ENCODE measurements at places on chromosomes 3 and 15. TPM values are rescaled to one million over a fixed set of nuclear protein-coding genes. Genes with fewer than 3 reads are reported as not detected.

GRCh38 chr3:141126661-141127343 lies 75.7 kb downstream of the SPSB4 start:
- H3K4me3 ChIP-seq: no peak overlapping the region
- no peak for DNase-seq
- no peaks in the 10 kb centered on the region for H3K36me3 ChIP-seq
- peaks cover 24% of the 10 kb centered on the region for H3K27me3 ChIP-seq

- no peak for DNase-seq
- H3K36me3 ChIP-seq: no peaks in the 10 kb centered on the region
- H3K4me3 ChIP-seq: no peak overlapping the region
- no peak overlapping the region for H3K27ac ChIP-seq
- H3K27me3 ChIP-seq: no peaks in the 10 kb centered on the region
- no peaks in the 10 kb centered on the region for H3K4me1 ChIP-seq
Measured at GRCh38 chr3:189869165-189869564, 238.0 kb downstream of the TP63 start.

- no peak overlapping the region for H3K27ac ChIP-seq
- no peak overlapping the region for H3K4me3 ChIP-seq
- no peaks in the 10 kb centered on the region for H3K4me1 ChIP-seq
Measured at GRCh38 chr3:54988302-54988837, 60.5 kb upstream of the LRTM1 start.

DNA sequence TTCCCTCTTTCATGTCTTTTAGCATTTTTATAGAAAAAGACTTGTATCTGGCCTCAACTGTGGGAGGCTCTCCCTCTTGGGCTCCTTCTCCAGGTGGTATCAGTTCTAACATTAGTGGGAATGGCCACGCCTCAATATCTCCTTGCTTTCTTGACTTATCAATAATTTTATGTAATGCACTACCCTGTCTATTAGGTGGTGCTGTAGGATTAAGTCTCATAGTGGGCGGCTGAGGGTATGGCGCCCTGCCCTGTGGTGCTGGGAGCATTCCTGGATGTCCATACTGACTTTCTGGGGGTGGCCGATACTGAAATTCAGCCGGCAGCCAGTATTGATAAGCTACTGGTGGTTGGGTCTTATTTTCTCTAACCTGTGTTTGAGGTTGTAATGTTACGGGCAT lies 8.7 kb upstream of the RPUSD3 start:
- peaks cover 11% of the 10 kb centered on the region for H3K4me1 ChIP-seq
- DNase-seq: no peak
- H3K4me3 ChIP-seq: no peak overlapping the region

DNA sequence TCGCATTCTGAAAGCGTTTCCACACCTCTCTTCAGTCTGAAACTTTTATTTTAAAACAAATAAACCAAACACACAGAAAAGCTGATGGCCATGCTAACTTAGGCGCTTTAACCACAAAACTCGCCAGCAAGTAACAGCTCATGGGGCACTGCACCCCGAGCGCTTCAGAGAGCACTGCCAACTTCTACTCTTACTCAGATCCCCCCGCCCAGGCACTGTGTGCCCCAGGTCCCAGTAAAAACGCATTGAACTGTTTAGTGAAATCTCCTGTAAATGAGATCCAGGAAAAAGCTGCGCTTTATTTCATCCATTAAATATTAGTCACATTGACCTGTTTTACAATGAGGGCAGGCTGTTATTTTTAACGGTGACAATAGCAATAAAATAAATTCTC lies 99.7 kb downstream of the LRIG1 start:
- H3K4me1 ChIP-seq: peaks cover 7% of the 10 kb centered on the region
- no peaks in the 10 kb centered on the region for H3K36me3 ChIP-seq
- no peaks in the 10 kb centered on the region for H3K27me3 ChIP-seq
- no peak for DNase-seq

DNA sequence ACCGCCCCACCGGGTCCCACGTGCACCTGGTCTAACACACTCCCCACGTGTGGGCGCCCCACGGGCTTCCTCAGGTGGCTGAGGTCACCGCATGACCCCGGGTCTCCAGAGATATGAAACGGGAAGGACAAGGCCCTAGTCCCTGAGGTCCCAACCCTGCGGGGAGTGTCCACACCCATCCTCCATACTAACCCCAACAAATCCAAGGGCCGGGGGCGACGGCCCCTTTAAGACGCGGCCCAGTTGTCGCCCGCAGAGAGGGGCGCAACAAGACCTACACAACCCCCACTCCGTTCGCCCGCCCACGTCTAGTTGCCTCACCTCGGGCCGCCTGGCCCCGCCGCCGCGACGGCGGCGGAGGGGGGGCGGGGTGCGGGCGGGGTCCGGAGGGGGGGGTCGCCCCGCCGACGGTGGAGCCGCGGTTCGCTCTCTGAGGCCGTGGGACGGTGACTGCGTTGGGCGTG lies 396 bp downstream of the INO80 start:
- no peaks in the 10 kb centered on the region for H3K27me3 ChIP-seq
- peaks cover 11% of the 10 kb centered on the region for H3K36me3 ChIP-seq
- peak overlapping the region; percentile 100 for H3K4me3 ChIP-seq
- peak; percentile 79 for DNase-seq
- H3K4me1 ChIP-seq: peaks cover 18% of the 10 kb centered on the region

GRCh38 chr3:108494906-108495531 lies 15.4 kb downstream of the MYH15 start:
- H3K27ac ChIP-seq: no peak overlapping the region
- no peaks in the 10 kb centered on the region for H3K36me3 ChIP-seq
- no peak for DNase-seq
- no peak overlapping the region for H3K4me3 ChIP-seq
- H3K4me1 ChIP-seq: no peaks in the 10 kb centered on the region

- H3K27ac ChIP-seq: no peak overlapping the region
- peaks cover 4% of the 10 kb centered on the region for H3K27me3 ChIP-seq
- peaks cover 7% of the 10 kb centered on the region for H3K36me3 ChIP-seq
- no peaks in the 10 kb centered on the region for H3K4me1 ChIP-seq
- no peak for DNase-seq
Measured at GRCh38 chr3:24060055-24060454, 115.0 kb downstream of the NR1D2 start.

- H3K4me3 ChIP-seq: no peak overlapping the region
- peaks cover 6% of the 10 kb centered on the region for H3K4me1 ChIP-seq
- peak; percentile 80 for DNase-seq
Measured at GRCh38 chr3:33717616-33717865, 513 bp downstream of the CLASP2 start.

DNA sequence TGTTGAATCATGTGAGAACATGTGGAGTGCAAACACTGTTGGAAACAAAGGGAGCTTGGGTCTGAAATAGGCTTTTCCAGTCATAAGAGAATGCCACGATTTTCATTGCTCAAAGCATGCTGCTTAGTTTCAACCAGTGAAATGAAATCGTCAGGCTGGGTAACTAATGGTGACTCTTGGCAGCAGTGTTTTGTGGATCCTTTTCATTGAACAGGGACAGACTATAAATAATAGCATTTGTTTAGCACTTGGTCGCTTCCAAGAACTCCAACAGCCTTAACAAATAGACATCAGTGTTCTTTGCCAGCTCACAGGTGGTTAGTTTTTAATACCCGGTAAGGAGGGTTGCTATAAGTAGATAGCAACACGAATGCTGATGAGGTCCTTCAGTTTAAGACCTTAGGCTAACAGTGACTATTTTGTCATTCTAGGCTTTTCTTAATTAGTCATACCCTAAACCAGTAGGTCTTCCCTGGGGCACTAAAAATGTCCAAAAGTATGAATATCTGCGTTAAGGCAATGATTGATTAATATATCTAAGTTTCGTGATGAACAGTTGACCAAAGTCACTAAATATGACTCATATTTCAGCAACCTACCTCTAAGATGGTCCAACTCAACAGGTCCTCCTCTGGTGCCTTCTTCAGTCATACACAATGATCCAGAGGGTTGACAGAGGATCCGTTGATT lies 15.8 kb downstream of the TP63 start:
- H3K27ac ChIP-seq: no peak overlapping the region
- peaks cover 6% of the 10 kb centered on the region for H3K36me3 ChIP-seq
- no peaks in the 10 kb centered on the region for H3K4me1 ChIP-seq
- H3K4me3 ChIP-seq: no peak overlapping the region
- H3K27me3 ChIP-seq: peaks cover 2% of the 10 kb centered on the region

- no peak for DNase-seq
- peaks cover 5% of the 10 kb centered on the region for H3K27me3 ChIP-seq
- peaks cover 5% of the 10 kb centered on the region for H3K36me3 ChIP-seq
- H3K27ac ChIP-seq: no peak overlapping the region
- no peaks in the 10 kb centered on the region for H3K4me1 ChIP-seq
- no peak overlapping the region for H3K4me3 ChIP-seq
Measured at GRCh38 chr3:8793242-8793641, 23.8 kb upstream of the OXTR start.

DNA sequence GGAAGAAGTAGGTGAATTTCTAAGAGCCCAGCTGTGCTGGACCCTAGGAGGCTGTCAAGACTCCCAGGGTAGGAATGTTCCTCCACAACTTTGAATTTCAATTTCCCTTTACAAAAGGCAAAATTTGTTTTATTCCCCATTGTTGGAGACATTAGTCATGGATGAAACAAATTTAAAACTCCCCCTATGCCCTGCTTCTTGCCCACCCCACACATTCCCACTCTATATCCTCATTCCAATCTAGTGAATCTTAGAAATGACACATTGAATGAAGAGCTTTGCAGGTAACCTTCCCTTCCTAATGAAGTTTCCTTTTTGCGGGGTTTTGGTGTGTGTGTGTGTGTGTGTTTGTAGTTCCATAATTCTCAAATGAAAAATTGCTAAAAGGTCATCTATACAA lies 72.6 kb downstream of the CCNL1 start:
- peak; percentile 1 for DNase-seq
- peaks cover 40% of the 10 kb centered on the region for H3K4me1 ChIP-seq
- H3K27me3 ChIP-seq: peaks cover 6% of the 10 kb centered on the region
- H3K4me3 ChIP-seq: peak overlapping the region; percentile 85
- no peak overlapping the region for H3K27ac ChIP-seq
- H3K36me3 ChIP-seq: no peaks in the 10 kb centered on the region

DNA sequence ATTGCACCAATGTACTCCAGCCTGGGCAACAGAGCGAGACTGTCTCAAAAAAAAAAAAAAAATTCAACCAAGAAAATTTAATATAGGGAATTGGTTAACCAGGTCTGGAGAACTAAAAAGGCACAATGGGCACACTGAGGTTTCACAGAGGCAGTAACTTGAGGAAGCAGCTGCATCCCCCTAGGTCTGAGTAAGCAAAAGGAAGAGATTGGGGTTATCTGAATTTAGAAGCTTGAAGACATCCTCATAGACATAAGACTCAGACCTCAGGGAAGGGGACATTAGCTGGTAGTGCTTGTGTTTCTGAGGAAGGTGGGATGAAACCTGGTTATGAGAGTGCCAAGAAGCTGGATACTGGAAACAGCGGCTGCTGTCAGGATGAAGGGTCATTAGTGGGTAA lies 50.1 kb upstream of the LEKR1 start:
- H3K27me3 ChIP-seq: peaks cover 13% of the 10 kb centered on the region
- H3K4me3 ChIP-seq: no peak overlapping the region
- H3K27ac ChIP-seq: no peak overlapping the region
- H3K36me3 ChIP-seq: peaks cover 6% of the 10 kb centered on the region

DNA sequence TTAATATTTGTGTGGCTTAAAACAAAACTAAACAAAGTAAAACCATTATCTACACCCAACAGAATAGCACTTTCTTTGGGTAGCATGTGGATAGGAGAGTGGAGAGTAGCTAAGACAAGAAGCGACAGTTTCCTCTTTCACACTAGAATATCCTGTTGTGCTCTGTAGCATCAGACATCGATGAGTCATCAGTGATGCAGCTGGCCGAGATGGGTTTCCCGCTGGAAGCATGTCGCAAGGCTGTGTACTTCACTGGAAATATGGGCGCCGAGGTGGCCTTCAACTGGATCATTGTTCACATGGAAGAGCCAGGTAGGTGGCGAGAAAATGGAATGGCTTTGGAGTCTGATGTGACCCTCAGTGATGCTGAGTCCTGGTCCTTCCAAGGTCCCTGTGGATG lies 108.1 kb downstream of the USP13 start:
- no peak for DNase-seq
- H3K36me3 ChIP-seq: no peaks in the 10 kb centered on the region
- H3K27ac ChIP-seq: no peak overlapping the region
- no peak overlapping the region for H3K4me3 ChIP-seq

DNA sequence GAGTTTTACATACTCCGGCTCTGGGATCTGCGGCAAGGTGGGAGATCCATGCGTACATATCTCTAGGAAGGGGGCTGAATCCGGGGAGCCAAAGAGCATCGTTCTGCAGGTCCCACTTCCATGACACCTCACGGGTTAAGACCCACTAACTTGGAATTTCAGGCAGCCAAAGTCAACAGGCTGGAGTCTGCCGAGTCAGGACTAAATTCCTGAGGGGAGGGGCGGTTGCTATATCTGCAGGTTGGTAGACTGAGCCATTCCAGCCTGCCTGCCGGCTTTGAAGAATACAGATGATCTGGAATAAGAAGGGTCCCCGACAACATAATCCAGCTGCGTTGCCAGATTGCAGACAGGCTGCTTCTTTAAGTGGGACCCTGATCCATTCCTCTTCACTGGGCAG lies 65.4 kb upstream of the PEX5L start:
- H3K4me3 ChIP-seq: no peak overlapping the region
- no peaks in the 10 kb centered on the region for H3K4me1 ChIP-seq
- no peaks in the 10 kb centered on the region for H3K27me3 ChIP-seq
- no peaks in the 10 kb centered on the region for H3K36me3 ChIP-seq
- DNase-seq: no peak

GRCh38 chr3:60308808-60309207 lies 942.4 kb downstream of the FHIT start:
- no peaks in the 10 kb centered on the region for H3K4me1 ChIP-seq
- DNase-seq: no peak
- H3K36me3 ChIP-seq: no peaks in the 10 kb centered on the region
- no peaks in the 10 kb centered on the region for H3K27me3 ChIP-seq
- no peak overlapping the region for H3K27ac ChIP-seq
- no peak overlapping the region for H3K4me3 ChIP-seq

GRCh38 chr15:70050970-70051369 lies 46.7 kb downstream of the TLE3 start:
- H3K27me3 ChIP-seq: no peaks in the 10 kb centered on the region
- no peak overlapping the region for H3K27ac ChIP-seq
- peaks cover 6% of the 10 kb centered on the region for H3K36me3 ChIP-seq
- H3K4me3 ChIP-seq: no peak overlapping the region
- no peaks in the 10 kb centered on the region for H3K4me1 ChIP-seq

- no peak overlapping the region for H3K27ac ChIP-seq
- no peaks in the 10 kb centered on the region for H3K4me1 ChIP-seq
- H3K4me3 ChIP-seq: no peak overlapping the region
- no peaks in the 10 kb centered on the region for H3K36me3 ChIP-seq
- no peak for DNase-seq
Measured at GRCh38 chr3:12278566-12278965, 10.3 kb upstream of the PPARG start.

GRCh38 chr3:120762615-120763014 lies 20.1 kb downstream of the GTF2E1 start:
- H3K4me1 ChIP-seq: peaks cover 31% of the 10 kb centered on the region
- no peak overlapping the region for H3K4me3 ChIP-seq
- no peak for DNase-seq
- no peaks in the 10 kb centered on the region for H3K36me3 ChIP-seq

GRCh38 chr3:9396301-9396631 lies 1.1 kb upstream of the SETD5 start:
- peak; percentile 88 for DNase-seq
- no peaks in the 10 kb centered on the region for H3K27me3 ChIP-seq
- peak overlapping the region; percentile 90 for H3K27ac ChIP-seq
- peak overlapping the region; percentile 96 for H3K4me3 ChIP-seq
- H3K36me3 ChIP-seq: peaks cover 38% of the 10 kb centered on the region
- peaks cover 54% of the 10 kb centered on the region for H3K4me1 ChIP-seq

Gene ZNF148
- total RNA-seq: 40.9 TPM

Gene FYTTD1
- 36.0 TPM for total RNA-seq

Gene TRPM1
- not detected for total RNA-seq

Gene PCOLCE2
- not detected for total RNA-seq

Gene ANKRD63
- not detected for total RNA-seq

Gene TMEM44
- 4.7 TPM for total RNA-seq

Gene CDAN1
- 14.9 TPM for total RNA-seq

Gene ERICH6
- not detected for total RNA-seq

Gene NMB
- 3.8 TPM for total RNA-seq
